ENCODE measurements at places on chromosomes 3 and 15.

DNA sequence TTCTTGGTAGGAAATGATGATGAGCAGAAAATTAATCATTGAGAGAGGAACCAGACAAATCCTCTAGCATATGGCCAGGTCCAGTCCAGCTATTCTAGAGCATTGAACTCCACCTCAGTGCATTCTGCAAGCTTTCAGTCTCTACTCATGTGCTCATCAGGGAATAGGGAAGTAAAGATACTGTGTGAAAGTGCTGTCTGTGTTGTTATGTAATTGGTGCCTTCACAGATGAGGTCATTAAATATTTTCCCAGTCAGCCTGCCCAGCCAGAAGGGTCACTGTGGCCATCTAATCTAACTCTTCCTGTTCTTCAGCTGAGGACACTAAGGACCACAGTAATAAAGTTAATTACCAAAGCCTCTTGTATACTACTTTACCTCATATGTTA is 28.2 kb downstream of the C3orf62 start:
- peak; percentile 12 for DNase-seq

GRCh38 chr3:84820126-84820525 is 138.7 kb upstream of the CADM2 start:
- no peak for DNase-seq

DNA sequence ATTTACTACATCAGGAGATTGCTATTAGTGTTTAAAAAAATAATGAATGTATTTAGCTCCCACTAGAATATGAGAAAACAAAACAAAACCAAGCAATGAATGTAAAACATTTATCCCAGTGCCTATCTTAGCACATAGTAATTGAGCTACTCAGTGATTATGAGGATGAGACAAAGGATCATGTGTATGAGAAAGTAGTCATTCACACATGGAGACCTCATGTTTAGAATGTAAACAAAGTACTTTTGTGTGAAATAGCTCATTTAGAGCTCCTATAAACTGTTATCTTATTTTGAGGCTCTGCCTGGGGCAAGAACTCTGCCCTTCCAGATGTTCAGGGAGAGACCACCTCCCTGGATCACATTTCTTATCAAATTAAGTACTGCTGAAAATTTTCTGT is 236.8 kb downstream of the LRRN1 start:
- DNase-seq = no peak

- DNase-seq = peak; percentile 43
Observed at GRCh38 chr15:40470423-40471104, at the start of gene CHST14. TSS of gene CHST14 (plus strand) at chr15:40470984. CDS start at chr15:40471214, 230 bp downstream.

DNA sequence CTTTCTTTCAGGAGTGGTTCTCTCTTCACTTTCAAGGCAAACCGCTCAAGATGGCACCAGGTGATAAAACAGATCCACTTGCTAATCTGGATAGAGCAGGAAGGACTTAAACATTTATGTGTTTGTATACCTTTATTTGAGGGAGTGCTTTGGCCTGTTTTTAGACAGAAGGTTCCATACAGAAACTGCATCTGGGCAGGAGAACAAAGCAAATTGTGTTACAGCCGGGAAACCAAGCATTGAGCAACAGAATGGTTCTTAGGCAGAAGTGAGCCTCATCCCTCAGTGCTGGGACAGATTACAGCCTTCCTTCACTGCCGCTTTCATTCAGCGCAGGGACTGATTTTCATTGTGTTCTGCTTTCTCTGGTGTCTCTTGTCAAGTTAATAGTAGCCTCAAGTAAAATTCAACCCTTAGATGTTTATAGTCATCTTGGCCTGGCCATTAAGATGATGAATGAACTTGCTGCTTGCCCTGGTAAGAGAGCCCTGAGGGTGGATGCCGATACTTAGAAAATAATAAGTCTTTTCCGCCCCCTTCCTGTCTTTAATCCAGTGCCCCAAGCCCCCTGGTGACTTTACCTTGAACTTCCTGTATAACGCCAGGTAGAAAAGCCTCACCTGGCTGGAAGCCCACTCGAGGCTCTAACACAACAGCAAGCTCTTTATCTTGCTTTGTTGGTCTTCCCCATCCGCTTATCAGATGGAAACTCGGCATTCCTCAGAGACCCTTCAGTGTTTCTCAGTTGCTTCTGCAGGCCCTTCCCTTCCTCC is 168.0 kb upstream of the CTDSPL start:
- no peak for DNase-seq

- no peak for DNase-seq
Observed at GRCh38 chr15:80530737-80531365, 126.7 kb downstream of the ARNT2 start.

DNA sequence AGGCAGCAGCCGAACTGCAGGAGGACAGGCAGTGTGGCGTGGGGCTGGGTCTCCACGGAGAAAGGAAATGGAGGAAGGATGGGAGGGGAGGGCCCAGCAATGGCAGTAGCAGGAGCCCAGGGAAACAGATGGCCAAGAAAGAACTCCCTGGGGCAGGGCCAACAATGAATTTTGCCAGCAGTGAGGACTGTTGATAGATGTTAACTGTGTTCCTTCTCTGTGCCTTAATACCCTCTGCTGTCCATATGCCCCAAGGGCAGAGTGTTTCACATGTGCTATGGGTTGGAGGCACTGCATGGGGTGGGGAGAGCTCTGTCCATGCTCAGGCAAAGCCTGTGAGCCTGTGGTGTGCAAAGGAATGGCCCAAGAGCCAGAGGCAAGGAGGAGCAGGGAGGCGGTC is 70.8 kb upstream of the POMGNT2 start:
- no peak for DNase-seq

- no peak for DNase-seq
Observed at GRCh38 chr3:55269636-55270035, 217.5 kb downstream of the WNT5A start.

DNA sequence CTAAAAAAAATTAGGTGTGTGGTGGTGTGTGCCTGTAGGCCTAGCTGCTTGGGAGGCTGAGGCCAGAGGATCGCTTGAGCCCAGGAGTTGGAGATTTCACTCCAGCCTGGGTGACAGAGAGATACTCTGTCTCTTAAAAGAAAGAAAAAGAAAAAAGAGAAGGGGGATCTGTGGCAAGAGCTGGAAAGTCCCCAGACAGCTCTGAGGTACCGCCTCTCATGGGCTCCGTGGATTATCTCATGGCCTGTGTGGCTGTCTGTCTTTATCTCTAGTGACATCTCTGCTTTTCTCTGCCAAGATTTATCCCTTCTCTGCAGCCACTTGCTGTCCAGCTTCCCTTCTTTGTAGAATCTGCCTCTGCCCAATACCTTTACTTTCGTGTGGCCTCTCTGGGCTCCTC is 5.7 kb downstream of the EXOSC7 start:
- DNase-seq = no peak

DNA sequence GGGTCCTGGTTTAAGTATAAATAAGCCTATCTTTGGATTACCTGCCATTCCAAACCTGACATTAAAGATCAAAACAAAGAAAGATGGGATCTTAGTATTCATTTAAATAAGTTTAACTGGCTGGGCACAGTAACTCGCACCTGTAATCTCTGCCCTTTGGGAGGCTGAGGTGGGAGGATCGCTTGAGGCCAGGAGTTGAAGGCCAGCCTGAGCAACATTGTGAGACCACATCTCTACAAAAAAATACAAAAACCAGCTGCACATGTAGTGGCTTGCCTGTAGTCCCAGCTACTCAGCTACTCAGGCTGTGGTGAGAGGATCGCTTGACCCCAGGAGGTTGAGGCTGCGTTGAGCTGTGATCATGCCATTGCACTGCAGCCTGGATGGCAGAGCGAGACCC is 176.9 kb downstream of the FNDC3B start:
- DNase-seq = no peak

- peak; percentile 62 for DNase-seq
Observed at GRCh38 chr3:45064512-45065372, 38.6 kb downstream of the CLEC3B start.

GRCh38 chr3:182133752-182134151 is 422.0 kb downstream of the SOX2 start:
- no peak for DNase-seq

- DNase-seq = no peak
Observed at GRCh38 chr15:90002428-90002844, 1.3 kb downstream of the ZNF710 start.

- no peak for DNase-seq
Observed at GRCh38 chr15:65392368-65392767, 14.6 kb upstream of the IGDCC3 start.

DNA sequence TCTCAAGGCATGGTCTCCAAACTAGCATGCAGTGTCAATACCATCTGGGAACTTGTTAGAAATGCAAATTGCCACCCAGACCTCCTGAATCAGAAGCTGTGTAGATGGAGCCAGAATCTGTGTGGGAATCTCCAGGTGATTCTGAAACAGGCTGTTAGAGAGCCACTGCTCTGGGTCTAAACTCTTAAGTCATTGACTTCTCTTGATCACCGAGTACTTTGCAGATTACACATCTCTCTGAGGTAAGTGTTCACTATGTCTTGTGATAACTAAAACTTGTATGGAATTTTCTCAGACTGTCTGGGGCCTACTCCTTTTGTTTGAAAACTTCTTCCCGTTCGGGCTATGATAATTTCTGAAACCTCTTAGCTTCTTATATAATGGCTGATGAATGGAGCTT is 315.6 kb downstream of the EDEM1 start:
- no peak for DNase-seq

- DNase-seq = no peak
Observed at GRCh38 chr3:4928277-4928789, 50.9 kb upstream of the BHLHE40 start.

- DNase-seq = no peak
Observed at GRCh38 chr3:149968216-149968615, 2.5 kb downstream of the PFN2 start.

DNA sequence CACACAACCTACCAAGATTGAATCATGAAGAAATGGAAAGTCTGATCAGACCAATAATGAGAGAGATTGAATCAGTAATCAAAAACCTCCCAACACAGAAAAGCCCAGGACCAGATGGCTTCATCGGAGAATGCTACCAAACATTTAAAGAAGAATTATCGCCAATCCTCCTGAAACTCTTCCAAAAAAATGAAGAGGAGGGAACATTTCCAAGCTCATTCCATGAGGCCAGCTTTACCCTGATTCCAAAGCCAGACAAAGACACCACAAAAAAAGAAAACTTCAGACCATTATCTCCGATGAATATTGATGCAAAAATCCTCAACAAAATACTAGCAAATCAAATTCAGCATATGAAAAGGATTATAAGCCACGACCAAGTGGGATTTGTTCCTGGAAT is 94.1 kb downstream of the SENP2 start:
- DNase-seq = no peak

- DNase-seq = no peak
Observed at GRCh38 chr3:150902988-150903387, 2.3 kb downstream of the MINDY4B start.

DNA sequence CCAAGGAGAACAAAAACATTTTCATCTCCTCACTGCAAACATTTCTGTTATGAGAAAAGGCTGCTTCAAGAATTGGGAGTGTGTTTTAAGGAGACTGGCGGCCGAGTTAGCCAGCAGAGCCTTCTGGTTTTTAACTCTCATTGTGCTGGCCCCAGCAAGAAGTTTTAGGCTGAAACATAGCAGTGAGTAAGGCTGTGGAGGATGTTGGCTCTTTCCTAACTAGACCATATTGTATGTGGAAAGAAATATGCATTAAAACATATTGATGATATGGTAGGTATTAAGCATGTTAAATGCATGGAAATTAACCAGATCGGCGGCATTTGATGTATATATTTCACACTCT is 90.7 kb downstream of the TIGIT start:
- DNase-seq = no peak
